Uterus (tissue), 4 donors: ENCODE measurements at places on chromosomes 4 and X. TPM values are rescaled to one million over a fixed set of nuclear protein-coding genes. Genes with fewer than 3 reads are reported as not detected.
A peak's percentile ranks its signal among the peaks of the same experiment; 100 is the strongest.

GLRB gene
- 2.9 TPM for total RNA-seq

SMPX gene
- not detected for total RNA-seq

MGARP gene
- total RNA-seq: not detected

PSAPL1 gene
- total RNA-seq: not detected

SPP1 gene
- total RNA-seq: 98.6 TPM

PRR32 gene
- total RNA-seq: not detected

GUCY1A1 gene
- 23.8 TPM for total RNA-seq

DNA sequence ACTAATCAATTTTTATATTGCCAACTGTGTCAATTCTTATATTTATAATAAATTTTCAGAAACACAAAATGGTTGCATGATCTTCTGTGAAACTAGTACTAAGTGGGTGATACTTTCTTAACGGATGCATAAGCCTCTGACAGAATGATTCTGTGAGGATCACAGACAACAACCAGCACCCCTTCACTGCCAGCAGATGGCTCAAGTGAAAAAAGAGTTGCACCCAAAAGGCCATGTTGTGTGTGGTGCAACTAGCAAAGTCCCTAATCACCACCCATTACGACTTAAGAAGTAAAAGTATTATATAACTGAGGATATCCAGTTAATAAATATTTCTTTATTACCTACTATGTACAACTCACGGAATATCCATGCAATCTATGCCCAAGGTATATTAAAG, 334.0 kb downstream of the PCDH19 start:
- H3K36me3 ChIP-seq: no peaks in the 10 kb centered on the region
- no peak overlapping the region for H3K27ac ChIP-seq
- no peak overlapping the region for H3K4me3 ChIP-seq

DNA sequence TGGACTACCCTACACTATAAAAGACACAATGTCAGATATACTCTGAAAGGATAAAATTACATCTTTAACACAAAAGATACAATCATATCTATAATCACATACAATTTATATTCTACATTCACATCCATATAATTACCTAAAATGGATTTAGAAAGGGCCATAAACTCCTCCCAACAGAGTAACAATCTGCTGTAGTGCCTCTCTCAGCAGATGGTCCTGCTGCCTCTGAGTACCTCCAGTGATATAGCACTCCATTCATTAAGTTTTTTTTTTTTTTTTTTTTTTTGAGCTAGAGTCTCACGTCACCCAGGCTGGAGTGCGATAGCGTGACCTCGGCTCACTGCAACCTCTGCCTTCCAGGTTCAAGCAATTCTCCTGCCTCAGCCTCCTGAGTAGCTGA, 7.4 kb downstream of the ANKRD37 start:
- no peaks in the 10 kb centered on the region for H3K27me3 ChIP-seq

GRCh38 chr4:10607206-10607605, 77.4 kb downstream of the CLNK start:
- no peak for DNase-seq
- no peak overlapping the region for H3K4me3 ChIP-seq
- H3K4me1 ChIP-seq: no peaks in the 10 kb centered on the region
- H3K36me3 ChIP-seq: no peaks in the 10 kb centered on the region
- no peak overlapping the region for H3K27ac ChIP-seq

GRCh38 chr4:36422607-36423006, 141.2 kb downstream of the DTHD1 start:
- no peak overlapping the region for H3K27ac ChIP-seq
- H3K27me3 ChIP-seq: no peaks in the 10 kb centered on the region
- no peaks in the 10 kb centered on the region for H3K36me3 ChIP-seq
- no peak overlapping the region for H3K4me3 ChIP-seq

- DNase-seq: no peak
- H3K36me3 ChIP-seq: no peaks in the 10 kb centered on the region
These were observed 132.6 kb downstream of the PACRGL start for GRCh38 chr4:20832826-20833225.

GRCh38 chr4:42278709-42279324, 118.5 kb upstream of the SHISA3 start:
- H3K4me1 ChIP-seq: no peaks in the 10 kb centered on the region
- no peak for DNase-seq
- no peak overlapping the region for H3K4me3 ChIP-seq
- H3K27ac ChIP-seq: no peak overlapping the region

GRCh38 chr4:17771284-17771908, 10.0 kb downstream of the FAM184B start:
- no peak overlapping the region for H3K4me3 ChIP-seq
- H3K27ac ChIP-seq: no peak overlapping the region
- H3K4me1 ChIP-seq: no peaks in the 10 kb centered on the region
- H3K36me3 ChIP-seq: no peaks in the 10 kb centered on the region
- DNase-seq: no peak

- H3K27ac ChIP-seq: peak overlapping the region; percentile 48
- no peaks in the 10 kb centered on the region for H3K4me1 ChIP-seq
- no peak for DNase-seq
These were observed 39.4 kb downstream of the WFS1 start for GRCh38 chr4:6308899-6309643.

GRCh38 chr4:154727540-154727939, 16.3 kb upstream of the LRAT start:
- no peaks in the 10 kb centered on the region for H3K4me1 ChIP-seq
- no peak overlapping the region for H3K4me3 ChIP-seq
- no peak for DNase-seq
- H3K27me3 ChIP-seq: no peaks in the 10 kb centered on the region

- H3K36me3 ChIP-seq: no peaks in the 10 kb centered on the region
- H3K27me3 ChIP-seq: no peaks in the 10 kb centered on the region
- DNase-seq: no peak
- no peaks in the 10 kb centered on the region for H3K4me1 ChIP-seq
- no peak overlapping the region for H3K4me3 ChIP-seq
- H3K27ac ChIP-seq: no peak overlapping the region
These were observed 9.3 kb downstream of the NKX1-1 start for GRCh38 chr4:1396806-1397455.

DNA sequence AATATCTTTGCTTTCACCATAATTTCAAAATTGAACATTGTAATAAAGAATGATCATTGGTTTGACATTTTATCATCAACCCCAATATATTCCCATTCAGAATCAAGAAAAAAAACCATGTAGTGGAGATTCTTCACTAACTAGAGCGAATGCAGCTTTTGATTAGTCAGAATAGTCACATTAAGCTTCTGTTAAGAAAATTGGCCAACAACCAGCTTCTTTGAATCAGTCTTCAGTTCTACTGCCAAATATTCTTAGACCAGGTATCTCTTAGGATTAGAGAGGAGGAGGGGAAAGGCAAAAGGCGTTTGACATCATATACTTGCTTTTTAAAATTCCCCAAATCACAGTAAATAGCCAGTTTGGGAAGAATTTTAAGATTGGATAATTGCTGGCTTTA, 22.2 kb upstream of the TBC1D8B start:
- peaks cover 1% of the 10 kb centered on the region for H3K27me3 ChIP-seq
- no peak overlapping the region for H3K4me3 ChIP-seq
- H3K4me1 ChIP-seq: no peaks in the 10 kb centered on the region
- H3K36me3 ChIP-seq: no peaks in the 10 kb centered on the region

DNA sequence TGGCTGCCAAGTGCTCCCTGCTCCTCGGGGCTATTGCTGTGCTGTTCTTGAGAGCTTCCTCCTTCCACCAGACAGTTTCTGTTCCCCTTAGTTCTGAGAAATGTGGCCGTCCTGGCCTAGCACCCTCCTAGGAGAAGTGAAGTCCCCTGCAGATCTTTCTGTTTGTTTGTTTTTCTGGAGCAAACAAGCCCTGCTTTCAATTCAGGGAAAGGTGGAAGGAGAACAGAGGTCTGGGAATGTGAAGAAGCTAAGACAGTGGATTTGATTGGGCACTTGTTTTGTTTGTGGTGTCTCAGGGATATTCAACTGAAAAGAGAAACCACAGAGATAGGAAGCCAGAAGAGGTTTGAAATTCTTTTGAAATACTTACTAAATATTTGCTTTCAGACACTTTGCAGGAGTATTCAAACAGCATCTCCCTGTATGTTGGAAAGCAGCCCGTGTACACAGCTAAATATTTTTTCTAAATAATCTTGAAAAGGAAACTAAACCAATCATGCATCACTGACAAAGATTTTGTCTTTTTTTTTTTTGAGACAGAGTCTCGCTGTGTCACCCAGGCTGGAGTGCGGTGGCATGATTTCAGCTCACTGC, 36.5 kb upstream of the PPM1K start:
- H3K36me3 ChIP-seq: no peaks in the 10 kb centered on the region
- no peak for DNase-seq
- no peaks in the 10 kb centered on the region for H3K27me3 ChIP-seq

DNA sequence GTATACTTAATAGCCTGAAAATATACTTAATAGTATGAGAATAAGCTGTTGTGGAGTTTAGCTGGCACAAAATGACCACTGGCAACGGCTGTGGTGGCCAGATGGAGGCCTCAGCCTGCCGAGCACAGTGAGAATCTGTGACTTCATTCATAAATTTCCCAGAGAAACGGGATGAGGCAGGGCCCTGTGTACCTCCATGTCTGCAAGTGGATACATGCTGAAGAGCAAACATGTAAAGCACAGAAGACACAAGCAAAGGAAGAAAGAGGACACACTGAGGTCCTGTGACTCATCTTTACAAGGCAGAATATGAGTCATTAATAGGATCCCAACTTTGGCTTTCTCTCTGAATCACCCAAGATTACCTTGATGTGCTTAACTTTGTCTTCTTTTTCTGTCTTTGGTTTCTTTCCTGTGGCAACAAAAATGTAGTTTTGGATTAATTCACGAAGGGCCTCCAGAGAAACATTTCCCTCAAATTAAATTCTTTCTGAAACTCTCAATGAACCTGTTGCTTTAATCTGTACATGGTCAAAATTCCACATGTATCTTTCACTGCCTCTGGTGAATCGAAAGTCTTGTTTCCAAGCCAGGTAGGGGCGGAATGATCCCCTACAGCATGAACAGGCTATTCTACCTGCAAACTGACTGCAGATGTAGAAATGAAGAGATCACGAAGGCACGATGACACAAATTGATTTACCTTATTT, 56.4 kb downstream of the IRF2 start:
- no peaks in the 10 kb centered on the region for H3K36me3 ChIP-seq
- H3K4me3 ChIP-seq: no peak overlapping the region
- H3K4me1 ChIP-seq: no peaks in the 10 kb centered on the region
- H3K27ac ChIP-seq: peak overlapping the region; percentile 58
- no peak for DNase-seq

GRCh38 chr4:77193511-77194102, 36.6 kb downstream of the CCNG2 start:
- H3K27me3 ChIP-seq: no peaks in the 10 kb centered on the region
- H3K36me3 ChIP-seq: no peaks in the 10 kb centered on the region
- no peak overlapping the region for H3K4me3 ChIP-seq
- H3K27ac ChIP-seq: no peak overlapping the region
- peak; percentile 19 for DNase-seq
- H3K4me1 ChIP-seq: no peaks in the 10 kb centered on the region

GRCh38 chrX:72176981-72177380, 4.6 kb upstream of the PIN4 start:
- no peak for DNase-seq
- H3K4me1 ChIP-seq: no peaks in the 10 kb centered on the region
- H3K4me3 ChIP-seq: no peak overlapping the region
- no peak overlapping the region for H3K27ac ChIP-seq

DNA sequence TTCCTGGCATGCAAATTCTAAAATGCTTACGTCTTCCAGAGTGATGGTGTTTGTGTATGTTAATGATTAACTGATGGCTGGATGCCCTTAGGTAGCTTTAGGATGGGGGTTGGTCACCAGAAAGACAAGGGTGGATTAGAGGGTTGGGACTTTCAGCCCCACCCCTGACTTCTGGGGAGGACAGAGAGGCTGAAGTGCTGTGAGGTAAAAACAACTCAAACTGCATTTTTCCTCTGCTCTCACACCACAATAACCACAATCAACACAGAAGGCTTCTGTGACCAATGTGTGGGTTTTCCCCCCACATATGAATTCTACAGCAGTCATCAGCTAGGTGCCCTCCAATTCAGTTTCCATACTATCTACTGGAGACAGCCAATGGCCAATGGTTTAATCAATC, 18.7 kb upstream of the DDIT4L start:
- H3K4me3 ChIP-seq: no peak overlapping the region
- H3K4me1 ChIP-seq: no peaks in the 10 kb centered on the region
- no peaks in the 10 kb centered on the region for H3K27me3 ChIP-seq
- H3K27ac ChIP-seq: no peak overlapping the region

DNA sequence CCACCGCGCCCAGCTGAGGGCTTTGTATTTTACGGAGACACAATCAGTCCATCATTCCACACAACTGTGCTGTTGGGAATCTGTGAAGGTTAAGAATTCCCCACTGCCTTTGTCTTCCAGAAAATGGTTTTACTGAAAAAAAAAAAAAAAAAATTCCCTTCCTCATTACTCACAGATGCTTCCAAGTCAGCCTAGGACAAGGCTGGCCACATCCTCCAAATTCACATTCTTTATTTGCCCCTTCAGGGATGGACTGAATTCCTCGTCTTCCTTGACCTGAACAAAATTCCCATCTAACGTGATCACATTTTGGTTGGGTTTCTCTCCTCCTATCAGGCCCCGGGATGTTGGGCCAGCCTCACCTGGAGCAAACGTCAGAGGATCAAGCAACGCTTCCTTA, 130.3 kb downstream of the DHRSX start:
- no peaks in the 10 kb centered on the region for H3K27me3 ChIP-seq
- H3K4me3 ChIP-seq: no peak overlapping the region
- no peak for DNase-seq
- no peaks in the 10 kb centered on the region for H3K4me1 ChIP-seq
- H3K36me3 ChIP-seq: no peaks in the 10 kb centered on the region
- no peak overlapping the region for H3K27ac ChIP-seq

- H3K4me1 ChIP-seq: no peaks in the 10 kb centered on the region
- H3K27ac ChIP-seq: no peak overlapping the region
These were observed 27.4 kb downstream of the TMPRSS11B start for GRCh38 chr4:68218044-68218443.

DNA sequence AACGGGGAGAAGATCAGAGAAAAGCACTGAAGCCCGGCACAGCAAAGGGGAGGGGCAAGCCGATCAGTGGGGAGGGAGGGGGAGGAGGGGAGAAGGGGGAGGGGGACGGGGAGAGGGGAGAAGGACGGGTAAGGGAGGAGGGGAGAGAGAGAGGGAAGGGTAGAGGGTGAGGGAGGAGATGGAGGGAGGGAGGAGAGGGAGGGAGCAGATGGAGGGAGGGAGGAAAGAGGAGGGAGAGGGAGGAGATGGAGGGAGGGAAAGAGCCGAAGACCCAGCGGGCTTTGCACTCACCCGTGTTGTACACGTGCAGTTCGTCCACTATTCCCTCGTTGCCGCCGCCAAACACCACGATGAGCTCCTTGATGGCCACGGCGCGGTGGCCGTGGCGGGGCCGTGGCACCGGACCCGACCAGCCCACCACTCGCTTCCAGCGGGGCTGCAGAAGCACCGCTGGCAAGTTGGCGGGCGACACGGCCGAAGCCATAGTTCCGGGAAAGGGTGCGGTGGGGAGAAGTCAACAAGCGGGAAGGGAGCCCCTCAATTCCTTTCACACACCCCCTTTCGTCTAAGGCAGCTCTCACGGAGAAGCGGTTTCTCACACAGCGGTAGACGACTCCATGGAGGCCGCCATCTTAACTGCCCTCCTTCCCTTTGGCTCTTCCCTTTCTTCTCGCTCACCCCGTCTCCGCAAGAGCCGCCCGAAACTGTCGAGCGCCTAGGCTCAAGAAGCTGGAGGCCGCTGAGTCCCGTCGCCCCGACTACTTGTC, 1.1 kb downstream of the HCFC1 start:
- DNase-seq: peak; percentile 56
- peak overlapping the region; percentile 96 for H3K4me3 ChIP-seq
